AG20443 (cell line): ENCODE measurements at places on chromosomes 5 and 9.

GRCh38 chr5:145237843-145238242 is 597.3 kb downstream of the PRELID2 start:
- no peak for DNase-seq

DNA sequence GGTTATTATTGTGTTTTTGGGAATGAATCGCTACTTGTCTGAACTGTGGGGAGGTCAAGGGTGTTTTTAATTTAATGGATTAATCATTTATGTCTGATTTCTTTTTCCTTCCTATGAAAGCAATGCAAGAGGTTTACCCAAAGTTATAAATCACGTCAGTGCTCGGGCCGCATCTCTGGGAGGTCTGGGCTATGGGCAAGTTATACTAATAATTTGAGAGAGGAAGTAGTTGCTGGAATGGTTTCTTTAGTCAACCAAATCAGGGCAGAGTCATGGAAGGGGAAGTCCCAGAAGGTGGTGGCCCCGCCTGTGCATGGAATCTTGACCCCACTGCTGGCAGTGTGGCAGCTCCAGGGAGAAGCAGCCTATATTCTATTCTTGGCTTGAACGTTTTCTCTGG is 180.2 kb downstream of the HSPA4 start:
- no peak for DNase-seq

DNA sequence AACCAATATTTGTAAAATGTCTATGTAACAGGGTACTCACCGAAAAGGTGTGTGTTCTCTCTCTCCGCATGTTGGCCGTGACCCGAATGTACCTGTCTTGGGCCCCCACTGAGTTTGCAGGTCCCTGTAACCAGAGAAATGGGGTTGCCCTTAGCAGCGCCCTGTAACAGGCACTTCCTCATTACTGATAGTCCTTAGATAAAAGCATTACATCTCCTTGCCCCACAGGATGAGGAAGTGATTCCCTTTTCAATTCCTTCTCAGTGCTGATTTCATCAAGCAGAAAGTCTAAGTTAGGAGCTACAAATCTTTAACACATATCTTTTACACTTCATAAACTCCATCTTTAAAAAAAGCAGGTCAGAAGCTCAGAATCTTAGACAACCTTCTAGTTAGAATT is 15.2 kb upstream of the HMHB1 start:
- DNase-seq: no peak

GRCh38 chr9:89843074-89843473 is 238.3 kb downstream of the GADD45G start:
- no peak for DNase-seq

DNA sequence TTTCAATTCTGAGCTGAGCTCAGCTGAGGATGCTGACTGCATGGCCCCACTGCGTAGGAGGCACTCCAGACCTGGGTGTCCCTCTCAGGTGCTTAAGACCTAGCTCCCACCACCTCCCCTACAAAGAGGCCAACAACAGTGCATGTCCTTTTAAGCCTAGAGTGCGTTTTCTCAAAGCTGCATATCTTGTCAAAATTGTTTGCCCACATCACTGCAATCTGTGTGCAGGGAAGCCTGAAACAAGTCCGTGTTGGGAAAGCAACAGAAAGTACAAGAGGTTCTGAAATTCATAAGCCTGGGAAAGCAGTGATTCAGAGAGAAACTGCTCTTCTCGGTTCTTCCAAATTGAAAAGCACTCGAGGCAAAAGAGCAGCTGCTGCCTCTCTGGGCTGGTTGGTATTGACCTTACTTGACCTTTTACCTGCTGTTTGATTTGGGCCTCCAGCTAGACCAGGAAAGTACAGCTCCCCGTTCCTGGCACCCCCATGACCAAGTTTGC is 238.4 kb downstream of the NR2F1-AS1 start:
- no peak for DNase-seq

DNA sequence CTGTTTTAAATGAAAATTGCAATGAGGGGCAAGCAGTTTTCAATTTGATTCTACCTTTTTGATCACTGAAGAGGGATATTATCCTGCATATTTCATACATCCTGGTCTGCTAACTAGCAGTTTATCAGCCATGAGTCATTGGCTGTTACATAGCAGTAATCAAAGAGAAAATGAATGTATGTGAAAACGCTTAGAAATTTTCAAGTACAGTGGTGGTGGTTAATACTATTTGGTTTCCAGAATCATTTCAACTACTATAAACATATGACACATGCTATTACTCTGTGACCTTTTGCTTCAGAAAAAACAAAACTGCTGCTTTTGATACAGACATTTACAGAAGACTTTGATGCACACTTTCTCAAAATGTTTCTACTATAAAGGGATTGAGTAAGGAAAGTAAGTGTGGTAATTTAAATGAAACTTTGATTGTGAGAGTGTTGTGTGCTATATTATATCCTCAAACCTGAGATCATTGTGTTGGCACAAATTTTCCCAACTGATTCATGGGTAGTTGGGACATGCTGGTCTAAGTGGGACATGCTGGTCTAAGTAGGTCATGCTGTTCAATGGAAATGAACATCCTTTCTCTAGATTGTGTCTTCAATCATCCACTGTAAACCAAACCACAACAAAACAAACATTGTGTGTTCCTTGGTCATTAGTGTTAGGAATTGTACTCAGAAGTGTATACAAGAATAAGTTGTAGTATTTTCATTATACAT is 5.1 kb downstream of the RNF14 start:
- DNase-seq: no peak

DNA sequence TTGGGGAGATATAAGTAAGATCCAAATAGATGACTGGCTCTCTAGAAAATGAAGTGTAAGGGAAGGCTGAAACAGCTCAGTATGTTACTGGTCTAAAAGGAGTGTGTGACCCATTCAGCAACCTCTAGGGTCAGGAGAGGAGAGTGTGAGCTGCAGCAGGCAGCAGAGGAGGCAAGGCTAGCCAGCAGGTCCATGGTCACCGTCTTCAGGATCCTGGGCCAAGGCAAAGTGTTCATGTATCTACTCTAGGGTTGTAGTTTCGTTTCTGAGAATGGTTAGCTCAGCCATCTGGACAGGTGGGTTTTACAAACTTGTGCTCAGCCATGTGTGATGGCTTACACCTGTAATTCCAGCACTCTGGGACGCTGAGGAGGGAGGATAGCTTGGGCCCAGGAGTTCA is 13.7 kb downstream of the MYO10 start:
- DNase-seq: no peak

- no peak for DNase-seq
Measured at GRCh38 chr5:98543490-98543889, 230.0 kb upstream of the RGMB start.

- DNase-seq: no peak
Measured at GRCh38 chr9:87865626-87866025, 17.1 kb upstream of the SPATA31E1 start.

DNA sequence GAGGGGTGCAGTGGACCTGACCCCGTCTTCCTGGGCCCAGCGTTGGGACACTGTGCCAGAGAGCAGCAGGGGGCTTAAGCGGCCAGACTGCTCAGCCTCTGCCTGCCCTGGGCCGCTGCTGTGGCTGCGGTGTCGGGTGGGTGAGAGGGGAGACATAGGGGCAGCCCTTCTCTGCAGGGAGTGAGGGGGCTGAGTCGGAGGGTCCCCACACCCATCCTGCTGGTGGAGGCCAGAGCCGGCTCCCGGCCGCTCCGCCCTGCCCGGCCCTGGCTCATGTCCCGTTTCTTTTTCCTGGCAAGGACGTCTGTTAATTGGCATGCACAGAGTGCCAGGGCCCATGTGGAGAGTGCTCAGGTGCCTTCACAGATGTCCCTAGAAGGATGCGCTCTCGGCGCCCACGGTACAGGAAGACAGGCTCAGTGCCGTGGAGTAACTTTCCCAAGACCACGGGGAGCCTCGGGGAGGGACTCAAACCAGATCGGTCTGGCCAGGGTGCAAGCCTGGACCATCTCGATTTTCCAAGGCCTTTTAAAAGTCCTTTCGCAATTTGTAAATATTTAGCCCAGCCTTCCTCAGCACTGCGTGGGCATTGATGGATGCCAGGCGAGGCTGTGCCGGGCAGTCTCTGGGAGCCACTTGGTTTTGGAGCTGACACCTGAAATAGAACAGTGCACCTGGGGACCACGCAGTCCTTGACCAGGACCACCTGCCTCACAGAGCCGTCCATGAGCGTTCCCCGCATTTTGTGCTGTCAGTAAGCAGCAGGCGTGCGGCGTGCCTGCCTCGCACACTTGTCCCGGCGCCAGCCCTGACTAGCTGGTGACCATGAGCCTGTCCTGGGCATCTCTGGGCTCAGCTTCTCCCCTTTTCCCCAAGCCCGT is 60.9 kb downstream of the RXRA start:
- peak; percentile 37 for DNase-seq

- DNase-seq: no peak
Measured at GRCh38 chr9:81430727-81431126, 258.6 kb downstream of the TLE1 start.

GRCh38 chr9:36896296-36896695 is 137.8 kb downstream of the PAX5 start:
- DNase-seq: no peak

DNA sequence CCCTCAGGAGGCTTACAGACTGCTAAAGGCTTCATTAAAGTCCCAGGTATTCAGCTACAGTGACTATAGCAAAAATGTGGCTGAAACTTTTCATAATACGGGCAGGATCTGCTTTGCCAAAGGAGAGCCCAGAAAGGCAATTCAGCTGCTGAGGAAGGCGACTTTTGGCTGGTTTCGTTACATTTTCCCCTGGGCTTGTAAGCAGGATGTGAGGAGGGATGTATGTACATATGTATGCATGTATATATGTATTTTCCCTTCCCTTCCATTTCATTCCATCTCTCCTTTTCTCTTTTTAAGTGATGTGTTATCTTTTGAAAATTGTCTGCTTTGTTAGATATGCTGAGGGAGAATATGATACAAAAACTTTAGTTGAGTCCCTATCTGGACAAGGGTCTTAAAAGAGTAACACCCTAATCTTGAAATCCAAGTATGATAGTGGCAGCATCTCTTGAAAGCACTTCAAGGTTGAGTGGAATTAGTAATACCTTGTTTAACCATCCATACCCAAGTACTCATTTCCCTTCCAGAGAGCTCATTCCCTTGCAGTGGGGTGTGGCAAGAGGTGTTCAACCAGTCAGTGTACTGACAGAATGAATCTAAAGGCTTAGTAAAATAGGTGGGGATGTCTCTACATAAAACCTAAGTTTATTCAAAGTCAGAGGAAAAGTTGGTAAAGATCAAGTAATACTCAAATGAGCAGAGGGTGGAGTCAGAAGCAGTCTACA is 28.7 kb downstream of the RAD1 start:
- no peak for DNase-seq

DNA sequence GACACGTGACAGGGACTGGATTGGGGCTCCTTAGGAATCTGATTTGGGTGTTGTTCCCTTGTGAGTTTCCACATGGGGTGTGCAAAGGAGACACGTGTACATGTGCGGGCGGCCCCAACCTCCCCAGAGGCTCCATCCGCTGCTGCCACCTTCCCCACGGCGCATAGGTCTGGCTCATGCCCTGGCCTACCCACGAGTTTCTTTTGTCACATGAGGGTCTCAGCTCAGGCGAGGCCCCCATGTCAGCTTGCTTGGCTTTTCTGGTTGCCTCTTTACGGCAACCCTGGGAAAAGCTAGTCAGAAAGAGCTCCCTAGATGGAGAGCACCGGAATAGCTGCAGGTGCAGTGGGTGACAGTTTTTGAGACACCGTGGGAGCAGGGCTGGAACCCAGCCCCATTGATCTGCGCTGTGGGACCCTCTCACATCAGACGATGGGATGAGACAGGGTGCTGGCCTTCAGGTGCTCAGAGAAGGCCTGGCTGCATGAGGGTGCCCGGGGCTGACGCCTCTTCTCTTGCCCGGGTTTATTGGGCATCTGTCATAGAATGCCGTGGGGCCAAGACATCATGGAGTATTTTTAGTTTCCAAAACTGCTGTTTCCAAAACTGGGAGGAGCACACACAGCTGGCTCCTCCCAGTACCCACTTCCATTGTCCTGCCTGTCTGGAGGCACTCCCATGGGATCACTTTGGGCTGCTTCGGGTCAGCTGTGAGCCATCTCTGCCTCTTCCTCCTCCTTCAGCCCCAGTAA is 107.8 kb downstream of the WNK2 start:
- DNase-seq: no peak

DNA sequence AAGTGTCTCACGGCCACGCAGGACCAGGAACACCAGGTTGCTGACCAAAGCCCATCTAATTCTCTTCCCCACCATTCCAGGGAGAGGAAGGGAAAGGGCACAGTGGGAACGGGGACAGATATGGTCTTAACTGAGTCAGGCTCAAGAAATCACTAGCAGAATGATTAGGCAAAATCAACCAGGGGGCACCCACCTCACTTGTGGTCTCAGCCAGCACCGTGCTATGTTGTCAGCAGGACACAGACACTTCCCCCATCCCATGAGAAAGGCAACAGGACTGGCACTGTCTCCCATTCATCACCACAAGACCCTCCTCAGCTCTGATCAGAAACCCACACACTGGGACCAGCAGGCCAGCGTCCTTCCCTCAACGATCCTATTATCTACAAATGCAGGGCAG is 2.9 kb downstream of the BICD2 start:
- no peak for DNase-seq

GRCh38 chr5:153523831-153524230 is 33.4 kb downstream of the GRIA1 start:
- DNase-seq: no peak

DNA sequence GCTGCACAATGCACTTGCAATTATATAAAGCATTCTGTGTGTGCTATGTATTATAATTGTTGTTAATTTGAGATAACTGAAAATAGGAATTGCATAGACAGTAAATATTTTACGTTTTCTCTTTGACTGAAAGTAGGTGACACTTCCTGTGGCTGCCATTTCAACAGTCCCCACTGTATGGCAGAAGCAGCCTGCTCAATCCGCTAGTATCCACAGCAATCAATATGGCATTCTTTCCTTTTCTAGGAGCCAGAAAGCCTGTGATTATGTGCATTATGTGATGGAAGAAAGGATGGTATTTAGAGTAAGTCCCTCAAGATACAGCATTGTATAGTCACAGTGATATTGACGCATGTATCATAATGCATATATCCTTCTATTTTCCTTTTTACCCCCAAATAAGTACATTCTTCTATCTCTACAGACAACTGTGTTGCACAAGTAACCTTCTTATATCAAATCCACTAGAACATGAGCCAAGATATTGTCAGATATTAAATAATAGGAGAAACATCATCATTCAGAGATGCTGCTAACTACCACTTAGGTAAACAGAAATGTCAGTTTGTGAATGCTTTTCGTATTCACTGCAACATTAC is 59.7 kb downstream of the CARTPT start:
- DNase-seq: peak; percentile 68

DNA sequence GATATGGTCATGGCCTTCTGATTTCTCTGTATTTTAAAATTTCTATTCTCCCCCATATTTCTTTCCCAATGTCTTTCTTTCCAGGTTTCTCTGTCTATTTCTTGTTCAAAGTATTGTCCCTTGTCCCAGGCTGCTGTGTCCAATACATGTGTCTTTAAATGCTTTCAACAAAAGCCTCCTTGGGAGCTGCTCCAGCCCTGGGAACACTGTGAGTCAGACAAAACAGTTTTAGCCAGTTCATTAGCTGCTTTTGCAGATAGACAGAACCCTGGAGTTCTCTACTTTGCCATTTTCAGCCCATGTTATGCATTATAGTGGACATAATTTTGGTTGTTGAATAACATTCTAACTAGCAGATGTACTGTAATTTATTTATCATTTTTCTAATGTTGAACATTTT is 20.5 kb upstream of the JAK2 start:
- peak; percentile 47 for DNase-seq
